NCI-H1436 treated with DMSO at 0.1 percent for 48 hours (cell line): ENCODE measurements at places on chromosomes 5 and 9.
A peak's percentile ranks its signal among the peaks of the same experiment; 100 is the strongest.

DNA sequence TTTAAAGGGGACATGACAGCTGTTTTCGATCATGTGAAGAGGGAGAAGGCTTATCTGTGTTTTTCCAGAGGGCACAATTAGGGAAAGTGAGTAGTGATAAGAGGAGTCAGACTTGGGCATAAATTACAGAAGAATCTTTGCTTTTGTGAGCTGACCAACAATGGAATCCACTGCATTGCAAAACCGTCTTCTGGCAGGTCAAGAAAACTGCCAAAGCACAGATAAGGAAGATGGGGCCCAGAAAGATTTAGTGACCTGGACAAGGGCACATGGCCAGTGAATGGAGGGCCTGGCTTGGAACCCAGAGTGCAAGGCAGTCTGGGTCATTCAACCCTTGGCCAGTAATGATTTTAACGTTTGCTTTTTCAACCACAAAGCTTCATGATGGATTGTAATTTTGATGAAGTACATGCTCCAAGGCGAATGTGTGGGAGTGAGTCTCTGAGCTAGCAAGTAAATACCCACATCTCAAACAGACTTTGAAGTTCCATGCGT lies 153.2 kb upstream of the MAST4 start:
- DNase-seq: no peak

DNA sequence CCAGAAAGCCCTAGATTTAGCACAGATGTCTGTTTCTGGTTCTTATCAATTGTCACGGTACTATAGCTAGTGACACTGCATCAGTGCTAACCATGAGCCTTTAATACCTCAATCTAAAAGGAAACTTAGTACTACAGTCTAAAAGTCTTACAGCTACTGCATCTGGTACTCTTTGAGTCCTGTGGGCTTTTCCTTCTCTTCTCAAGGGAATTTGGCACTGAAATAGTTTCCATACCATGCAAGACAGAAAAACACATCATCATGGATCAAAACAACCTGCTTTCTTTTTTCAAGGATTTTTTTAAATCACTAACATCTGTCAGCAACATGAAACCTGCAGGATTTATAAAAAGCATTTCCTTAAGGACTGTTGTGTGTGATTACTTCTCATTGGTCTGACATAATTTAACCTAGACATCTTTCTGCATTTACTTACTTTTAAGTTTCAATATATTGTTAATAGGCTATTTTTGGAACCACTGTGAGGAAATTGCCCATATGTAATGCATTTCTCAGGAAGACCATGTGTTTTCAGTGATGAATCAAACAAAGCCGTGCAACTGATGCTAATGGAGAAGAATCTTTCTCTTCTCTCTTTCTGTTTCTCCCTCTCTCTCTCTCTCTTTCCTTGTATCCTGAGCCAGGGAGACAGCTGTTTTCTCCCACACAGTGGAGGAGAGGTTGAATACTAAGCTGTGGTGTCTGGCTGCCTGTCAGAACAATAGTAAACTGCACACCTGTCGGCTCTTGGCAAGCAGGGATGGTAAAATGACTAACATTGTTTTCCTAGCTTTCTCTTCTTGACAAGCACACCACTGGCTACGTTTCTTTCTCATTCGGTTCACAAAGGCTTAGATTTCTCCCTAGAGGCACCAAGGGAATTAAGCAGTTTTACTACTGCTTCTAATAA lies 273.4 kb downstream of the CSNK1G3 start:
- no peak for DNase-seq

DNA sequence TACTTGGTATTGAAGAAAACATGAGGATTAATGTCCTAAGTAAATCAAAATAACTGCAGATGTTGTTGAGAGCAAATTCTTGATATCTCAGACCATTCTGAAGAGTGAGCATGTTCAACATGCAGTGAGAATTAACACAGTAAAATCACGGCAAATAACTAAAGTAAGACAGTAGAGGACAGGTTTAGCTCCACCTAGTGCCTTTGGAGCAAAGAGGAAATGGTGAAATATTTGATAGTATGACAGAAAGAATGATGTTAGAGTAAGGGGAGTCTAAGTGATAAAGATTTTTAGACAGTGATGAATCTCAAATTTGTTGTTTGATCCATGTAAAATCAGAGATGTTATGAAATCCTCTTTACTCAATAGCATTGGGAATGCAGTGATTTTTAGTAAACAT lies 424.2 kb downstream of the TMEM161B start:
- DNase-seq: no peak

DNA sequence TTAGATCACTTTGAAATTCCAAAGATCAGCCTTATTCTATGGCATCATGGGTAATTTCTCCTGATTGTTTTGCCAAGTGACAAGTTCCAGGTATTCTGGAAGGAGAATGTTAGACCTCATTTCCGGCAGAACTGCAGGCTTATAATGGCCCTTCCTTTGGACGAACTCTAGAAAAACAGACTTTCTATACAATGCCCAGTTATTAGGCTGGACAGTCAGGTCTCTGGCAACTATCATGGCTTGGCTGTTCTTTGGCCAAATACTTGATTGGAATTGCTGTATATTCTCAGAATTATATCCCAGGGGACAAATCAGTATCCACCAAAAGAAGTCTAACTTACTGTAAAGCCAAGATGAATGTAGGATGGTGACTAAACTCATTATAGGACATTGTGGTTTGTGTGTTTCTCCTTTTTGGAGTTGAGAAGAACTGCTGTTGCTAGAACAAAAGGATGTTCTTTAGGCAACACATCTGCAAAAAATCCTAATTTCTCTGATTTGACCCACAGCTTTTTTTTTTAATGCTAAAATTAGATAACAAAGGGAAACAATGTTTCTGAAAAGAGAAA lies 69.0 kb downstream of the ADAMTSL1 start:
- DNase-seq: no peak

DNA sequence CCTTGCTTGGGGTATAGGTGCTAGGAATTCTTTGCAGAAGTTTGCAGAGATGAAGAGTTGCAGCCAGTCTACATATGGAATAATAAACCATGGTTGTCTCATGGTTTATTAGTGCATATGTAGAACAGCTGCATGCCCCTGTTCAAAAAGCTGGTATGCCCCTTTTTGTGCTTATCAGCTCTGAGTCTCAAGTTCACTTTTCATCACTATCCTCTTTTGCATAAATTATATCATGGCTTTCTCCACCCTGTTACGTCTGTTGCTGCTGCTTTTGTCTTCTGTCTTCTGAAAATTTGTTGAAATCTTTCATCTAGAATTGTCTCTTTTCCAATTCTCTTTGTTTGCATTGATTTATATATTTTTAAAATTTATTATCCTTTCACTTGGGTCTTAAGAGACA lies 172.0 kb downstream of the CPLANE1 start:
- DNase-seq: no peak

GRCh38 chr5:1073239-1074102 lies 38.4 kb downstream of the SLC12A7 start:
- no peak for DNase-seq

DNA sequence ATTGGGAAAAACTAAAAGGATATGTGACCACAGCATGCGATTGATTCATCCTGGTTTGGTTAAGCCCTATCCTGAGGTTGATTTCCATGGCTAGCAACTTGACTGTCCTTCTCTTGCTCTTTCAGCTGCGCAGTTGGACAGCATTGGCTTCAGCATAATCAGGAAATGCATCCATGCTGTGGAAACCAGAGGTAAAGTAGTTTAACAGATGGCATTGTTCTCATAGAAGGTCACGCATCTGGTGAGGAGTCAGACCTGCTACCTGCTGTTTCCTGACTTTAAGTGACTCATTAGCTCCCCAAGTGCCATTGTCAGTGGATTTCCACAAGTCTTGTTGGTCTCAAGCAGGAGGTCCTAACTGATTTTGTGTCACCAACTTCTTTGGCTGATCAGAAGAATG lies 266.9 kb downstream of the ARHGAP26 start:
- no peak for DNase-seq

DNA sequence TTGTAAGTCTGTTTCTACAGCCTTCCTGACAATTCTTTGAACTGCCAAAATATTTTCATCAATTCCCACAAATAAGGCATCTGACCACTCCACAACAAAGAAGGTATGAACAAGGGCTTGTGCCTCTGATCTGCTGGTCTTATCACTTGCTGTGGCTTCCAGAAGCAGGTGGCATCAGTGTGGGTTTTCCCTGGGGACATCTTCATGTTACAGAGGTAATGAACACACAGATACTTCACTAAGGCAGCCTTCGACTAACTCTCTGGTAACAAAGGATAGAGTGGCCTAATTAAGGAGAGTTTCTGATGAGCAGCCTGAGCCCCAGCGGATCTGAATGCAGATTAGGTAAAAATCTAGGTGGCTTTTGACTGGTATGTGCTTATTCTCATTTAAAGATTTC lies 15.2 kb upstream of the ERAP2 start:
- DNase-seq: peak; percentile 90

DNA sequence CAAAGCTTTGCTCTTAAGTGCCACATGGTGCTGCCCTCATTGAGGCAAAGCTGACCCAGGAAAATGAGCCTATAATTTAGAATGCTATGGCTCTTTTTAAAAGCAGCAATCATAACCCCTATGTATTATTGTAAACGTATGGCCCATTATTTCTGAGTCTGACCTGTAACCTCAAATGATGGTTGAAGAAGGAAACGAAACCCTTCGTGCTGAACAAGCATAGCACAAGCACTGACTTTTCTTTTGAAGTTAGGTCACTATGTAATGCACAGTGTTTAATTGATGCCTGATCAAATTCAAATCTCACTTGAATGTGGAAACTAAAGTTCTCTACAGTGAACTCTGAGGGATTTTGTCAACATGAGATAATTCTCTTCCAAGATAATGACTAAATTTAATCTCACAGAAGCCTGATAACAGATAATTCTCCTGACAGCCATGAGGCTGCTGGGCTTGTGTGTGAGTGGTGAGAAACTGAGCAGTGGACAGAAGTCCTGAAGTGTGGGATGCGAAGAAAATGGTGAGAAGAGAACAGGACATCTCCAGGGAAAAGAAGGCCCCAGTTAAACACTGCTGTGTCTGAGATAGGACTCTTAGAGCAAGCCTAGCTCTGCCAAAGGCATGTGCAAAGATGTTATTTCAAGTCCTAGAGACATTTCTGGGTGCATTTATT lies 226.9 kb downstream of the MAN2A1 start:
- no peak for DNase-seq

DNA sequence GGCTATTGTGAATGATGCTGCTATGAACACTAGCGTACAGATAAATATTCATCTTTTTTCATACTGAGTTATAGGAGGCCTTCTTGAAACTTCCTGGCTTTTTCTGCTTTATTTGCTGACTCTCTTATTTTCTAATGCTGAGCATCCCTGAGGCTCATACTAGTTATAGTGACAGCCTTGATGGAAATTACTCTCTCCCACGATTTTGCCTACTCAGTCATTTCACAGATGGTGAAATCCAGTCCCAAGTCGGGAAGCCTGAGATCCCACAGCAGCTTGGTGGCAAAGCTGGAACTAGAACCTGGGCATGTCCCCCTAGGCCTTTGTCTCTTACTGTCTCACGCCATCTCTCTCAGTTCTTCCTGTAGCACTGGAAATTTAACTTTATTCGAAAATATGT lies 22.4 kb downstream of the NANS start:
- no peak for DNase-seq

- DNase-seq: no peak
Measured at GRCh38 chr9:126522612-126523356, 90.9 kb upstream of the LMX1B start.

GRCh38 chr5:6274846-6275543 lies 103.4 kb downstream of the MED10 start:
- no peak for DNase-seq

- DNase-seq: no peak
Measured at GRCh38 chr5:164532235-164532900, 1026.9 kb downstream of the MAT2B start.

- DNase-seq: no peak
Measured at GRCh38 chr5:158979290-158979689, 120.4 kb downstream of the EBF1 start.

DNA sequence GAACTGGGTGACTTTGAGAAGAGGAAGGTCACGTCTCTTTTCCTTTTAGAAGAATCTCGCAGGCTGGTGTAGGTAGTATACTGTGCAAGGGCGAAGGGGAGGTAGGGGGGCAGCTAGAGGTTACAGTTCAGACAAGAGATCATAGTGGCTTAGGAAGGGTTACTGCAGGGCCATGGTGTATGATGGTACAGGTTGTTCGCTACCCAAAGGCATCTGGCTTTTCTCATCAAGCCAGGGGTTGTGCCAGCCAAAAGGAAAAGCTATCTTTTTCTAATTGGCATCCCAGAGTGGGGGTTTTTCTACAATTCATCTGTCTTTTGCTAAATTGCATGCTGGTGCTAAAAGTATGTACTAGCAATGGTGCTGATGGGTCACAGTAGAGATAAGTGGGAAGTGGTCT lies 22.8 kb downstream of the MAMDC2 start:
- DNase-seq: no peak

DNA sequence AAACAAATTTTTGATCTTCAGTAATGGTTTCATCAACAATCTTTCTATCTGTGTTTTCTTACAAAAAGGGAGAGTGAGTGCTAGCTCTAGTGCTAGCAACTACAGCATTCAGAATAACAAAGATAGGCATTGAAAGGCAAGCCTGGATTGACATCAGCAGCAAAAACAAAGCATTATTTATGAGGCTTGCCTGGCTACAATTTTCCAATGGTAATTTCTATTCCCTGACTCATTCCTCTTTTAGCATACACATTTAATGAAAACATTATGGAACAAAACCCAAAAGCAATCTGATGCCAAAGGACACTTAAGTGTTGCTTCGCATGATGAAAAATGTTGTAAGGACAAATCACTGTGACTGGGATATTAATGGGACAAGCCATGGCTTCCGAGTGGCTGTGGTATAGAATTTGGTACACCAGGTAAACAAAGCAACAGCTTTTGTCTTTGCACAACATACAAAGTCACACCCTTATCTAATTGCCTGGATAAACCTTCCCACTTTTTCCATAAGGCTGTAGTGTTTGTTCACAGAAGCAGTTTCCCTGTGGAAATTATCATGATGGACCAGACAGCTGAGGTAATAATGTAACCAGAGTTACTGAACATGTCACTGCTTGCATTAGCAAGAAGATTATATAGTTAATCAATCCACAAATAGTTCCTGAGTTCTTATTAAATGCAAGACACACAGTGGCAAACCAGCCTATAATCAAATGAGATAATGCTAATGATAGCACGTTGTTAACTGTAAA lies 179.8 kb upstream of the EDIL3 start:
- no peak for DNase-seq

- no peak for DNase-seq
Measured at GRCh38 chr5:81183811-81184748, 49.0 kb upstream of the CKMT2 start.

- no peak for DNase-seq
Measured at GRCh38 chr5:75640395-75640794, 29.1 kb downstream of the ANKDD1B start.

DNA sequence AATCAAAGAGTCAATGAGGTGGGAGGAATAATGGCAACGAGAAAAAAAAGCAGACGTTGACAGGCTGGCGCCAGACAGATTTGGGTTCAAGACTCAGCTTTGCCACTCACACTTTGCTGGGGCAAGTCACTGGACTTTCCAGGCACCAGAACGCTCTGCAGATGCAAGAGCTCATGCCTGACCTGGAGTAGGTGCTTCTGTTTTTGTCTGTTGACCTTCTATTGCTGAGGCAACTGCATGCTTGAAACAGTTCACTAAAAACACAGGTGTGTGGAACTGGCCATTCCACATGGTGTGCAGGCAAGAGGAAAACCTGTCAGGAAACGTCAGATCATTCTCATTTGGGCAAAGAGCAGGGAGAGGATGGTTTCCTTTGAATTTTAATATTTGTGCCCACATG lies 161.2 kb upstream of the SMIM23 start:
- DNase-seq: no peak
